ENCODE measurements at places on chromosomes 4 and X. TPM values are rescaled to one million over a fixed set of nuclear protein-coding genes. Genes with fewer than 3 reads are reported as not detected.

Gene RHOXF2
- not detected for total RNA-seq

Gene ENPP6
- 0.78 TPM for total RNA-seq

Gene MTNR1A
- 0.32 TPM for total RNA-seq

Gene BMPR1B
- total RNA-seq, result 0.54 TPM

Gene TMEM255A
- 0.54 TPM for total RNA-seq

Gene PNMA6F
- not detected for total RNA-seq

Gene CACNA1F
- total RNA-seq, result not detected

Gene PRMT9
- total RNA-seq, result 11.9 TPM

Gene TMPRSS11A
- not detected for total RNA-seq

Gene ZNF157
- total RNA-seq, result not detected

Gene CD99L2
- 63.2 TPM for total RNA-seq

Gene CXCL13
- total RNA-seq, result not detected

Gene SPIN2A
- 0.52 TPM for total RNA-seq

Gene STK32B
- 13.1 TPM for total RNA-seq

Gene UBA6
- 145 TPM for total RNA-seq

Gene RGN
- total RNA-seq, result 9.6 TPM

Gene CHRDL1
- total RNA-seq, result 1.2 TPM

Gene TSPAN7
- total RNA-seq, result 0.11 TPM

Gene PCGF3
- total RNA-seq, result 24.0 TPM

Gene RNF128
- not detected for total RNA-seq

Gene IL2RG
- 0.32 TPM for total RNA-seq
